MV-4-11 (cell line): ENCODE measurements at places on chromosomes 16 and 17.

- DNase-seq = no peak
Observed at GRCh38 chr16:35146723-35147458, 1687.5 kb downstream of the TP53TG3F start.

GRCh38 chr17:1629504-1630310 lies 1.1 kb upstream of the SLC43A2 start:
- DNase-seq = peak; percentile 44

- no peak for DNase-seq
Observed at GRCh38 chr16:17471719-17472461, 1.1 kb upstream of the XYLT1 start.

DNA sequence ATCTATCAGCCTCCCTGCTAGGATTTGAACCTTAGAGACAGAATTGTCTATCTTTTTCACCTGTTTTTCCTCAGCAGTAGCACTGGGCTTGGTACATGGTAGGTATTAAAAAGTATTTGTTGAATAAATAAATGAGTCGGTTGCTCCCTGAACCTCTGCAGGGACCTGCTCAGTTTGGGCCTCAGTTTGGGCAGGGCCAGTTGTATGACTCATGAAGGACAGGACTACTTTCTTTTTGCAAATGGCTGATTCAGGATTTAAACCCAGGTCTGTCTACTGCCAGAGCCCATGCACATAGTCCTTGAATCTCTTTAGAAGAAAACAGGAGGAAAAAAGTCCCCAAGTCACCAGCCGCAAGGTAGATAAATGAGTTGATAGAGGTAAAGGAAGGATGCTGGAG lies 3.1 kb downstream of the MMP2 start:
- no peak for DNase-seq
